ENCODE measurements at places on chromosomes 2 and 18.
A peak's percentile ranks its signal among the peaks of the same experiment; 100 is the strongest.

DNA sequence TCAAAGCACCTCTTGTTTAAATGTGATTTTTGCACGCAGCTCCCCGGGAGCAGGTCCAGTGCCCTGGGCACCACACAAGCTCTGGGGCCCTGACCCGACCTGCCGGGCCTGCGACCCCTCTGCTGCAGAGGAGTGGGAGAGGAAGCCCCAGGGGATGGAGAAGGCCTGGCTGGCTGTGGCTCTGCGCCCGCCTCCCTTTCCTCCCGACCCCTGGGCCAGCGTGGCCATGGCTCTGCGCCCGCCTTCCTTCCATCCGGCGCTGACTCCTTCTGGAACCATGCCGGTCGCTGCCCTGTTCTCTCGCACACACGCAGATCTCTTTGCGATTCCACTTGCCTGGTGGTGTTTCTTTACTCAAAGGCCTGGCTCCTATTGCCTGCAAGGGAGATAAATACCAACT lies 166.5 kb upstream of the SALL3 start:
- no peak for DNase-seq

GRCh38 chr2:201656740-201657139 lies 13.4 kb upstream of the TMEM237 start:
- DNase-seq, result no peak

DNA sequence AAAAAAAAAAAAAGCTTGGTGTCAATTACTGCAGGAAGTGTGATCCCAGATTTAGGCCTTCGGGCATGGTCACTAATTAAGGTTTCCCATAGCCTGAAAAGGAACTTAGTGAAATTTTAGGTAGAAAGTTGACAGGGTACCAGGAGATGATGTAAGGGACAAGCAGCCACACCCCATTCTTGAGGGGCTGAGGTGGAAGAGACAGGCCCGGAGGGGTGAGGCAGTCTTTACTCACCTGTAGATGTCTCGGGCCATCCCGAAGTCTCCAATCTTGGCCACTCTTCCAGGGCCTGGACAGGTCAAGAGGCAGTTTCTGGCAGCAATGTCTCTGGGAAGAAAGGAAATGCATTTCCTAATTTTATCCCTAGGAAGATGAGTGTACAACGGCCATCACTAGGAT lies 94.3 kb downstream of the CLIP4 start:
- DNase-seq, result no peak

GRCh38 chr2:69580486-69580885 lies 63.1 kb downstream of the AAK1 start:
- no peak for DNase-seq

DNA sequence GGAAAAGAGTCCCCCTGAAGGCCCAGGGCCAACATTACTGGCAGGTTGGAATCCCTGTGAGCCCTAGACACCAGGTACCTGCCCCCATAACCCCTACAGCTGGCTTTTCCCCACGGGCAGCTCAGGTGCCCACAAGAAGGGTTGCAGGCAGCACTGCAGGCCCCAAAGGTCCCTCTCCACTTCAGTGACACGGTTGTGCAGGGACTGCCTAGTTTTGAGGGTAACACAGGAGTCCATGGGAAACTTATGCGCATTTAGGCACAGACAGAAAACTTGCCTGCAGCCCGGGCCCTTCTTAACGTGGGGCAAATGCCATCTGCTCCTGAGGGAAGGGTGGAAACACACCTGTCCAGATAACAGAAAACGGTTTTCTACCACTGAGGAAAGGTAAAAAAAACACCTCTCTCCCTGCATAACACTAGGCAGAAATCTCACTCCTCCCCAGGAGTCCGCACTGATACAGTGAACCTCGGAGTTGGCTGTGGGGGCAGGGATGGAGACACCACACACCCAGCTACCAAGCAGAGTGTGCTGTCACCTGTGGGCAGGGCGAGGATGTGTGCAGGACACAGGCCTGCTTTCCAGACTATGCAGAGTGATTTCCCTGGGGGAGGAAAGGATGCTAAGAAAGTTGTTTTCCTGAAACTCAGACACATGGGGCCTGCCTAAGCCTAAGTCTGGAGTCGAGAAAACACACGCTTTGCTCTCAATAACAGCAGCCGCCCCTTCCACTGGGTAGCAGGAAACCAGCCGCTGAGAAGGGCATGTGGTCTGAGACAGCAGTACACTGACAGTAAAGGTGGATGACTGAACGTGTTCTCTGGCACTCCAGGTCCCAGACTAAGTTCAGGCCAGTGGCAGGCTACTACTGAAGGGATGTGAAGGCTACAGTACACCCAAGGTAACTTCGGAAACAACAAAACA lies 819.4 kb downstream of the DCDC2C start:
- no peak for DNase-seq

DNA sequence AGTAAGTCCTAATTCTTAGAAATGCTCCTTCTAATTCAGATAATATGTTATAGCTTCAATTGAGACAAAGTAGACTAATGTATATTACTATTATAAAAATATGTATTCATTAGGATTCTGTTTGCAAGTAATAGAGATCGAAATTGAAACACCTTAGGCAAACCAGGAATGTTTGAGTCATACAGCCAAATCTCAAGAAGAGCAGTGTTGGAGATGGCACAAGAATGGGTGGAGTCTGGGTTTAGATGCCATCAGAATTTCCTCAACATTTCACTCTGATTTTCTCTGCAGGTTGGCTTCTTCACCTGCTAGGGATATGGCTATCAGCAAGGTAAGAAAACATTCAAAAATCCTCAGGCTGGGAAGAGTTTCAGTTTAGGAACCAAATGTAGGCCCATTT lies 405.4 kb downstream of the CCDC85A start:
- DNase-seq, result no peak

GRCh38 chr18:13511961-13512577 lies 214.3 kb downstream of the FAM210A start:
- DNase-seq, result no peak

GRCh38 chr2:166375736-166376487 lies at the start of gene SCN9A:
SCN9A (minus strand) TSS chr2:166375944; CDS start chr2:166311756, 64,188 bp downstream.
- DNase-seq, result peak; percentile 60

GRCh38 chr2:239579081-239579480 lies 178.3 kb upstream of the HDAC4 start:
- DNase-seq, result no peak

- DNase-seq, result no peak
Observed at GRCh38 chr2:96877042-96877451, 7.2 kb upstream of the SEMA4C start.

- DNase-seq, result no peak
Observed at GRCh38 chr18:58860747-58861231, 3.9 kb upstream of the ZNF532 start.

GRCh38 chr2:46382331-46383112 lies 85.3 kb downstream of the EPAS1 start:
- no peak for DNase-seq

GRCh38 chr2:152097290-152097800 lies 1.5 kb downstream of the CACNB4 start:
- no peak for DNase-seq

- no peak for DNase-seq
Observed at GRCh38 chr2:30626397-30626796, 179.4 kb downstream of the LCLAT1 start.

DNA sequence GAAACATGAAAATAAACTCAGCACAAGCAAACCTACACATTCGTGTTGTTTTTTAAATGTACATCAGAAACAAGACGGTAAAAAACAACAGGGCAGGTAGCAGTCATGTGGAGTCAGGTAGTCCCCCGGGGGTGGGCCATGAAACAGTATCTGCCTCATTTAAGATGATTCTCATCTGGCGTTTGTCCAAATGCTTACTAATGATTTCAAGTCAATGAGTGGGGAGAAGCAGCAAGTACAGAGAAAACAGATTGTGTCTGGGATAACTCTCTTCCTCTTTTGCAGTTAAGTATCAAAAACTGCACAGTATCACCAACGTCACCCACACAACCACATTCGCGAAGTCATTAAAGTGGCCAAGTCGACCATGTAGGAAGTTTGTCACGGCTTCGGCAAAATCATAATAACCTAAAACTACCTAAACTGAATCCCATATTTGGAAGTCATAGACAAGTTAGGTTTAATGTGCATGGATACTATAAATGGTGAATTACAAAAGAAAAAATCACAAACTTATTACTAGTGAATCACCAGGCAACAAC lies 1.3 kb downstream of the LAPTM4A start:
- peak; percentile 52 for DNase-seq

GRCh38 chr2:63926815-63927214 lies 85.1 kb downstream of the UGP2 start:
- no peak for DNase-seq

- DNase-seq, result peak; percentile 84
Observed at GRCh38 chr2:172465417-172466334, 38.3 kb downstream of the ITGA6 start.

DNA sequence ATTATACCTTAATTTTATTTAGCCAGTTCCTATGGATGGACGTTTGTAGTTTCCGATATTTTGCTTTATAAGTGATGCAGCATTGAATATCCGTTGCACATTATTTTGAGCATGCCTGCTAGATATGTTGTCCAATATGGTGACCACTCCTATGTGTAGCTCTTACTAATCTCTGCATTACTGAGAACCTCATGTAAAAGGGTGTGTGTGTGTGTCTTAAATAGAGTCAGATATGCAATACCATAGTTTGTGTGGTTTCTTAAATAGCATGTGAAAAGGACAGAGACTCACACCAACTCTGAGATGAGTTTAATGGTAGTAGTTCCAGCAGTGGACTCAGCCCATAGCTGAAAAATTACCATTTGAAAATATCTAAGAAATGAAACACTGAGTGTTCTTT lies 32.3 kb downstream of the CD8A start:
- DNase-seq, result no peak

GRCh38 chr2:55054106-55054875 lies 4.0 kb upstream of the RTN4 start:
- DNase-seq, result no peak

DNA sequence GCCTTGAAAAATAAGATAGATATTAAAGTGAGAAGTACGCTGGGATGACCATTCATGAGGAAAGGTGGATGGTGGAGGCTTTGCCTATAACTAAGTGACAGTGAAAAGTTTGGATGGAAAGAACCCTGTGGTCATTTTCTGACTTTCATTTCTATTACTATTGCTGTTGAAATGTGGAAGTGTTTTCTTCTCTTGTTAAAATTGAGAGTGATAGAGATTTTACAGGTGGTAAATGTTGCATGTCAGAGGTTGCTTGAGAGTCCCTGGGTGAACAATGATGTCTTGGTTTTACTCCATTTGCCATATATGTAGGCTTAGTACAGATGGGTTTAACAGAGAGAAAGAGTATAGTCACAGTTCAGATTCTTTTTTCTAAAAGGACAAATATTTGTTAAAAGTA lies 18.4 kb downstream of the NCOA1 start:
- no peak for DNase-seq

- DNase-seq, result no peak
Observed at GRCh38 chr2:146633159-146633558, 1211.7 kb upstream of the ACVR2A start.

DNA sequence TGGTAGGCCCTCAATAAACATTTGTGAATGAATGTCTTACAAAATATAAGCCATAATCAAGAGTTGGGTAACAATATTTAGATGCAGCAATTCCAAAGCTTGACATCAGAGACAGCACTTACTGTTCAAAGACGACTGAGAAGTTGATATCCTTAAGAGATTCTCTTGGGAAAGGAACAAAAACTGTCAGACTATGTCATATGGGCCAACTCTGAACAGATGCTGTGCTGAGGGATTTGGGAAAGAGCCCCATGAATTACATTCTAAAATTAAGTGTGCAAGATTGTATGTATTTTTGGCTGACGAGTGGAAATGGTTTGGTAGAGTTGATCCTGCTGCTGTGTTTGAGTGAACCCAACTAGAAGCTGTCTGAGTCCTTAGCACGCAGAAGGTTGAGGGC lies 250.7 kb upstream of the LINC00305 start:
- no peak for DNase-seq

GRCh38 chr18:3821524-3821923 lies 371.6 kb downstream of the TGIF1 start:
- DNase-seq, result no peak

DNA sequence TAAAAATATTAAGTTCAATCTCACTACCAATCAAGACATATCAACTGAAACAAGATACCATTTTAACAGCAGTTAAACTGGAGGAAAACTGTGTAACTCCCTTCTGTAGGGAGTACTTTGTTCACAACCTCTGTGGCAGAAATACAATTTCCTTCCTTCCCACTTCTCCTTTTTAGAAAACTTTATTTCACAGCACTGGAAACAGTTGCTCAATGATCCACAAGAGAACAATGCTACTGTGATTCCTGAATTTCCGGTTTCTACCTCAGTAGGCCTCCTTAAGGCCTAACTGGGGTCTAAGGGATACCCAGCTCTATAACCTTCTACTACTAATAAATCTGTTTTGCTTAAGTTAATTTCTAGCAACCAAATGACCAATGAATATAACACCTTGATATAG lies 14.1 kb downstream of the TLK1 start:
- DNase-seq, result no peak

DNA sequence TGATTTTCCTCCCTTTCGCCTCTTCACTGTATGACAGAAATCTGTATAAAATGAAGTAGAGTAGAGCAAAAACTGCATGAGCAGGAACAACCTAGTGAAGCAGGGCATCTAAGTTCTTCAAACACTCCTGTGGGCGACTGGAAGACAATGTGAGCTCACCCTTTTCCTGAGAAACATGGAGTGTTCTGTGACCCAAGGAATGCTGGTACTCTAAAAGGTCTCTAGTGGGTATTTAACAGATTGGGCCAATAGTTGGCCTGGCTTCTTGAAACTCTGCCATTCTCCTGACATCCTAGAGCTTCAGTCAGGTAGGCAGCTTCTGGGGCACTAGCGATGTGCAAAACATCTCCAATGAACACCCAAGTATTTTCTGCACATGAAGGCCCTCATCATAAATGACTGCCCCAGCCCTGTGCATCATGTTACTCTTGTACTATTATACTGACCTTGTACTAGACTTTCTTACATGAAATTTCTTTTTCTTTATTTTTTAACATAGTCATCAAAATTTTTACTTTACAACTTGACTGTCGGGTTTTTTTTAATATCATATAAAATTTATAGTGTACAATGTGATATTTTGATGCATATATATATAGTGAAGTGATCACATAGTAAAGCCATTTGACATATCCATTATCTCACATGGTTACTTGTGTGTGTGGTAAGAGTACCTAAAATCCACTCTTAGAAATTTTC lies 294.6 kb upstream of the SESTD1 start:
- DNase-seq, result no peak

DNA sequence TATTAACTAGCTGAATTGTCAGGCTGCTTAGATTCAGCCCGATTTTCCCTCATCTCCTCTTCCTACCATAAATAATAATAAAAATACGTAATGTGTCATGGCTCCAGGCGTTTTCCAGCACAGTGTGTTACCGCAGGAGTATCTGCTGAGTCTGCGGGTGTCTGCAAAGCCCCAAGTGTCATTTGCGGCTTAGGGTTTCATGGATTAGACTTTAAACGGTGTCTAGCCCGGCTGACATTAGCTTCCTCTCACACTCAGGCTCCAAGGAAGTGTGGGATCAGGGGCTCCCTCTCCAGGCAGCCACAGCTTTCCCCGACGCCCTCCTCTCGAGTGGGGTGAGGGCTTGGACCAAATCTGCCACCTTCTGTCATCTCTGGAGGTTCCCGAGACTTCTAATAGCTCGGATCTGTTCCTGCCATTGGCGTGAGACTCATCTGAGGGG lies 14.1 kb upstream of the HOXD1 start:
- DNase-seq, result no peak

Data from activated CD8-positive, alpha-beta T cell treated with anti-CD3 and anti-CD28 coated beads, Interleukin-2, amount 10 ng/mL, durations not matched to agents 7 days and 5 days (primary cell).